ENCODE measurements at places on chromosomes 7 and 10.

DNA sequence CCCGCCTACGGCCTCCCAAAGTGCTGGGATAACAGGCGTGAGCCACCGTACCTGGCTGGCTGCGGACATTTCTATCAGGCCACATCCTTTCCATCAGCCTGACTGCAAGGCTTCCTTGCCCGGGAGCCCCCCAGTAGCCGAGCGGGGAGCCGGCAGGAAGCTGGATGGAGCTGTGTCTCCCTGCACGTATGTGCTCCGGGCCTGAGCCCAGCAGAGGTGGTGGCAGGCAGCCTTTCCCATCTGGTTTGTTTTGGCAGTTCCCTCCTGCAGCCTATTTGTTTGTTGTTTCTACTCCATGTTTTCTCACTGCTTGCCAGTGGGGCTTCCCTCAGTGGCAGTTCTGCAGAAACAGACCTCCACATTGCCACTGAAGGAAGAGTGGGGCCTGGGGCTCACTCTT lies 5.4 kb downstream of the POP7 start:
- no peak for DNase-seq

DNA sequence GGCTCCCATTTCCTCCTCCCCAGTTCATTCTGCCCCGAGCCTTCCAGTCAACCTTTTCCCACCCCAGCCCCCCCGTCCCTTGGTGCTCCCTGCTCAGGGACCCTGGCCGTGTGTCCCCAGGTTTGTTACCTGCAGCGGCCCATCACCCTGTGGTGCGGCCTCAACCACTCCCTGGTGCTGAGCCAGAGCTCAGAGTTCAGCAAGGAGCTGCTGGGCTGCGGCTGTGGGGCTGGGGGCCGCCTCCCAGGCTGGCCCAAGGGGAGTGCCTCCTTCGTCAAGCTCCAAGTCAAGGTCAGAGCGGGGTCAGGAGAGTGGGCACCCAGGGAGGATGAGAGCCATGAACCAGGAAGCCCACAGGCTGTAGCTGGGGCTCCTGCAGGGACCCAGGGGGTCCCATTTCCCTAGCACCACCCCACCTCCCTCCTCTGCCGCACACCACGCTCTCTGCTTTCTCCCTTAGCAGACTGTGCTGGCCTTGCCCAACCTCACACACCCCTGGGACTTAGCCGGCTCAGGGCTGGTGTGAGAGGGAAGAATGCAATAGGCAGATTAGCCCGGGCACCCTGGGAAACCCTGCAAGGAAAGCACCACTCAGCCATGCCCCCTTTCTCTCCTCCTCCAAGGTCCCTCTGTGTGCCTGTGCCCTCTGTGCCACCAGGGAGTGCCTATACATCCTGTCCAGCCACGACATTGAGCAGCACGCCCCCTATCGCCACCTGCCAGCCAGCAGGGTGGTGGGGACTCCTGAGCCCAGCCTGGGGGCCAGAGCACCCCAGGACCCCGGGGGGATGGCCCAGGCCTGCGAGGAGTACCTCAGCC lies 2.0 kb upstream of the PCOLCE start:
- DNase-seq: no peak

DNA sequence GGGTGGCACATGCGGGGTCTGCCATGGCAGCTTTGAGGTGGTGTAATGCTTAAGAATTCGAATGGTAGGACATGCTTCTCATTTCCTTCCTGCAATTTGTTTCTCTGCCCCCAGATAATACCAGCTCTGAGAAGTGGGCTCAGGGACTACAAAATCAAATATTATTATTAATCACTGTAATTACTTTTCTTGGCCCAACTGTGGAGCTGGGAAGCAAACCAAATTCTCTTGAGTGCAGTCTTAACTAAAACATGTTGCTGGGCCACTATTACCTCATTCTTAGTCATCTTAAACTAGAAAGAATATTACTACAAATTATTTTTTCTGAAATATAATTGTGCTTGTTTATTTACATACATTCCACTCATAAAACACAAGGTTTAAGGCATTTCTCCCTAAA lies 566.7 kb upstream of the NRP1 start:
- DNase-seq: no peak

DNA sequence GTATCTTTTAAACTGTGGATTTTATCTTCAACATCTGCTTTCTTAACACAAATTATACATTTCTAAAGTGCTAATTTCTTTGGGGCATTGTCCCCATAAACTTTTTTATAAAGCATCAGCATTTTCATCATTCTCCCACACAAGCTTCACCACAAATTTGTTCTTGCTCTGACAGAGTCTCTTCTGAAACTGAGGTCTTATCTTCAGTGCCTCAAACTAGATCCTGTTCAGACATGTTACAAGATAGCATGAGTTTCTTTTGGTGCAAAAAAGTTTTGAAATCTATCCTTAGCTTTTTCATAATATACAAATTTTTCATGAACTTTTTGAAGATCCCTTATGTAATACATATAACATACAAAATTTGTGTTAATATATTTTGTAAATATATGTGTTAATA lies 346.6 kb downstream of the IPMK start:
- DNase-seq: no peak

- peak; percentile 62 for DNase-seq
Measured at GRCh38 chr10:74039561-74040145, 41.7 kb downstream of the VCL start.

DNA sequence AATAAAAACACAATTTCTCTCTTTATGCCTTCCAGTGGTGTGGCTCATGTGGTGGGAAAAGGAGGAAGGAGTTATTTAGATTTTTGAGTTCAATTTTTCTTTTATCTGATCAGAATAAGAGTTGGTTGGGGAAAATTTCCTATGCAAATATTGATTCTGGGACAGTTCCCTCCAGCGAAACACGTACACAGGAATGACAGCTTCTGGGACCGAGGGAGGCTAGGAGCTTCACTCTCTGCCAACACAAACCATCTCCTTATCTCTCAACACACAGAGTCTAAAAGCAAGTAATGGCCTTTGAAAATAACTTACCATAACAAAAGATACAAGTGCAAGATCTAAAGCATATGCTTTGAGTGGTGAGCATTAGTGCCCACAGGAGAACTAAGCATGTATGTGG lies 122.7 kb downstream of the RAPGEF5 start:
- no peak for DNase-seq

GRCh38 chr10:27884185-27884641 lies 114.7 kb downstream of the ODAD2 start:
- DNase-seq: no peak

DNA sequence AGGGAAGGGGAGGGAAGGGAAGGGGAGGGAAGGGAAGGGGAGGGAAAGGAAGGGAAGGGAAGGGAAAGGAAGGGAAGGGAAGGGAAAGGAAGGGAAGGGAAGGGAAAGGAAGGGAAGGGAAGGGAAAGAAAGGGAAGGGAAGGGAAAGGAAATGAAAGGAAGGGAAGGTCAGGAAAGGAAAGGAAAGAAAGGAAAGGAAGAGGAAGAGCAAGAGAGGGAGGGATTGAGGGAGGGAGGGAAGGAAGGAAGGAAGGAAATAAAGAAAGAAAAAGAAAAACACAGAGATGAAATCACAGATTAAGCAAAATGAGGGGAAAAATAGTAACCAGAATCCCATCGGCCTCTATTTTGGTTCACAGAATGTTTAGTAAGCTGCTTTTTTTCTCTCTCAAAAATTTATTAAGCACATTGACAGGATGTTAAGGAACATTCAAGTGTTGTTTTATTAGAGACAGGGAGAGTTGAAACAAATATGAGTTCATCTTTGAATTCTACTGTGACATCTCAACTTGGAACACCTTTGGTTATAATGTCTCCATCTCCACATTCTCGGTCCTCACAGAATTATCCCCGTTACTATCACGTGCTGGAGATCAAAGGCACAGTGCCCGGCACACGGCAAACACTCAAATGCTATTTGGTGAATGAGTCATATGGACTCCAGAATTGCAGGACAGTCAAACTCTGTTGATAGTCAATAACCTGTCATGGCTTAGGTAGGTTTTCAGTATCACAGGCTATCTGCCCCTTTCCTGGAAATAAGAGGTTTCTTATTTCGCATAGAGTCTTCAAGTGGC lies 52.4 kb downstream of the ABCB1 start:
- DNase-seq: no peak

DNA sequence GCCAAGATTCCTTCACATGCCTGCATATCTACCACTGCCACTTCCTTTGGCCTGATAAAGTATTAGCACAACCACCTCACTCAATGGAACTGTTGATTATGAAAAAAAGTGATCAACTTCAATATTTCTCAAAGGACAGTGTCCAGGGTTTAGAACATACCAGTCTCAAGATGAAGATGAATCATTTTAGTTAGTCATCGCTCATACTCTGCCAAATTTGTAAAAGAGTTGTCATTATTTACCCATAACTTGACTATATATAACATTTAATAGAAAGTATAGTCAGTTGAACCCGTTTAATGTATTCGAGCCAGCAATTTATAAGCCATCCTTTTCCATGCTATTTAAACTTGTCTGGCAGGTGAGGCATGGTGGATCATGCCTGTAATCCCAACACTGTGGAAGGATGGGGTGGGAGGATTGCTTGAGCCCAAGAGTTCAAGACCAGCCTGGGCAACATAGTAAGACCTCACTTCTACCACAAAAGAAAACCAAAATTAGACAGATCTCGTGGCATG lies 33.2 kb downstream of the SPAM1 start:
- DNase-seq: no peak

Data from inflammatory macrophage treated with lipopolysaccharide for 4 hours (primary cell).